Lung (tissue), 17 donors: ENCODE measurements at places on chromosomes 1 and 21. TPM values are rescaled to one million over a fixed set of nuclear protein-coding genes. Genes with fewer than 3 reads are reported as not detected.

DNA sequence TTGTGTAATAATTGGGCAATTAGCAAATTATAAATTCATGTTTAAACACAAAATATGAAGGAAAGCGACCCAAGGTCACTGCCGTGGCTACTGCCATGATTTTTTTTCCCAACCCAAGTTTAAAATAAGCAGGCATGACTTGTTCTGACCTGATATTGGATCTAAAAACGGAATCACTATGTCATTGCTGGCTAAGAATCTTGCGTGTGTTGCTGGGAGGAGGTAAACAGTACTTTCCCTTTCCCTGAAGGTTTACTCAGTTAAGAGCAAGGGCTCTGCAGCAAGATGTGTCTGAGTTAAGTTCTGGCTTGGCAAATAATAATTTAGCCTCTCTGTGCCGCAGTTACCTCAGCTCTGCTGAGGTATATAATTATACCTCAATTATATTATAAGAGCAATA, 125.7 kb upstream of the L1TD1 start:
- no peak for DNase-seq

- no peak for DNase-seq
Measured at GRCh38 chr1:155537193-155537592, 25.4 kb downstream of the ASH1L start.

DNA sequence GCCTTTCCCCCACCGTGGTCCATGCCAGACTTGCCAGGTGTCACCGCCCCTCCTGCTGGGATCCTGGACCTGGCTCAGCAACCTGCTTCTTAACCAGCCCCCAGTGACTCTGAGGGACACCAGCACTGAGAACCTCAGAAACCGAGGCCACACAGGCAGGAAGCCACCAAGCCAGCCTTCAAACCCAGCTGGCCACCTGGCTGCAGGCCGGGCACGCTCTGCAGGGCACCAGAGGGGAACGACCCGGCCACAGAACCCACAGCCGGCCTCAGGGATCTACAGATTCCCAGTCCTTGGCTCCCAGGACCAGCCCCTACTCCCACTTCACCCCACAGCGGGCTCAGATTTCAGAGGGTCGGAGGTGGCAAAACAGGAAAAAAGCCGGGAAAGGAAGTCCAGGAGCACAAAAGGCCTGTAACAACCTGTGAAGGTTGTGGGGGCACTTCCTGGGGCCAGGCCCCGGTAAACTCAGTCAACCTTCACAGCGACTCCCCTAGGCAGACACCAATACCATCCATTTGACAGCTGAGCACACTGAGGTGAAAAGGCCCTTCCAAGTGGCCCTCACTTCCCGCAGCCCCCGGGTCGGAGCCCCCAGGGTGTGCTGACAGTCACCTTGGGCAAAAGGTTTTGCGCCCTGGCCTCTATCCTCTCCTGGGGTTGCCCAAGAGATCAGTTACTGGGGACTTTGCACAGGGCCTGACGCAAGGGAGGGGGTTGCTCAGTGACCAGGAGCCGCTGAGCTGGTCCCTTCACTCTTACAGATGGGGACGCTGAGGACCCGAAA, 14.1 kb downstream of the RUNX3 start:
- DNase-seq: no peak

DNA sequence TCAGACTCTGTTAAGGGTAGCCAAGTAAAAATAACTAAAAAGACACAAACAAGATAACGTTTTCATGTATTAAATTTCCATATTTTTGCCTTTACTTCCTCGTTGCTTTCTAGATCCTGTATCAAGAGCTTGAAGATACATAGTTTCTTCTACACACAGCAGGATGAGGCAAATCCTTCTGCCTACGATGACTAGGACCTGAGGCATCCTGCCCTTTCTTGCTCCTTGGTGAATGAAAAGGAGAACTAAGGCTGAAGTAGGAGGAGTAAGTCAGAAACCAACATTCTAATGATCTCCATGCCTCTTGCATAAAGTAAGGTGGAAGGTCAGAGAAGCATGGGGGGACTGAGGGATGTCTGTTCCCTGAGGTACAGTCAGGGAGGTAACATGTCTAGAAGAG, 102.6 kb downstream of the GPATCH2 start:
- DNase-seq: no peak

- no peak for DNase-seq
Measured at GRCh38 chr1:24411963-24412362, 1.6 kb downstream of the STPG1 start.

DNA sequence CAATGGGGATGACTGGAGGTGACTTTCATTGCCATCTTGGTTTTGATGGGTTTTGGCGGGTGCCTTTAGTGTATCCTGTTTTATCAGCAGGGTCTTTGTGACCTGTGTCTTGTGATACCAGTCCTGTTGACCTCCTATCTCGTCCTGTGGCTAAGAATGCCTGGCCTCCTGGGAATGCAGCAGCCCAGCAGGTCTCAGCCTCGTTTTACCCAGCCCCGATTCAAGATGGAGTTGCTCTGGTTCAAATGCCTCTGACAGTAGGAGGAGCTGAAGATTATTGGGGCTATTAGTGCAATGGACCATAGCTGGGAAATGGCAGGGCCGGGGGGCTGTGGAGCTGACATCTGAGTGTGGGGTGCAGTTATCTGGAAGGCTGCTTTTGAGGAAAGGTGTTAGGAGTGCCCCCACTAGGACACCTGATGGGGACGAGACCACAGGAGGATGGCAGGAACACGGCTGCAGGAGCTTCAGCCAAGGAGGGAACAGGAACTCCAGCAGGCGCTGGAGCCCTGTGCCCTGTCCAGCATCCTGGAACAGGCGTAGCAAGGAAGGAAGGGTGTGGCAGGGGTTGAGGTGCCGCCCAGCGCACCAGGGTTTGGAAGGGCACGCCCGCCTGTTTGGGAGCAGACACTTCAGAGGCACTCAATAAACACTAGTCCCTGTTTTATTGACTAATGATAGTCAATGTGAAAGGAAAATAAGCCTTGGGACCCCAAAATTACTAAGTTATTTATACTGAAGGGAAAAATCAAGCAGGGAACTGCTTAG, 15.3 kb upstream of the AGPAT3 start:
- no peak for DNase-seq

The NBPF12 gene
- 6.1 TPM for polyA plus RNA-seq

The POMGNT1 gene
- polyA plus RNA-seq: 40.4 TPM
